NCI-H510A treated with DMSO at 0.1 percent for 48 hours (cell line): ENCODE measurements at places on chromosomes 16 and 17.
A peak's percentile ranks its signal among the peaks of the same experiment; 100 is the strongest.

GRCh38 chr17:72193391-72194106 lies 72.7 kb downstream of the SOX9 start:
- no peak for DNase-seq

- DNase-seq = no peak
These were observed 23.4 kb upstream of the METRNL start for GRCh38 chr17:83055911-83056582.

DNA sequence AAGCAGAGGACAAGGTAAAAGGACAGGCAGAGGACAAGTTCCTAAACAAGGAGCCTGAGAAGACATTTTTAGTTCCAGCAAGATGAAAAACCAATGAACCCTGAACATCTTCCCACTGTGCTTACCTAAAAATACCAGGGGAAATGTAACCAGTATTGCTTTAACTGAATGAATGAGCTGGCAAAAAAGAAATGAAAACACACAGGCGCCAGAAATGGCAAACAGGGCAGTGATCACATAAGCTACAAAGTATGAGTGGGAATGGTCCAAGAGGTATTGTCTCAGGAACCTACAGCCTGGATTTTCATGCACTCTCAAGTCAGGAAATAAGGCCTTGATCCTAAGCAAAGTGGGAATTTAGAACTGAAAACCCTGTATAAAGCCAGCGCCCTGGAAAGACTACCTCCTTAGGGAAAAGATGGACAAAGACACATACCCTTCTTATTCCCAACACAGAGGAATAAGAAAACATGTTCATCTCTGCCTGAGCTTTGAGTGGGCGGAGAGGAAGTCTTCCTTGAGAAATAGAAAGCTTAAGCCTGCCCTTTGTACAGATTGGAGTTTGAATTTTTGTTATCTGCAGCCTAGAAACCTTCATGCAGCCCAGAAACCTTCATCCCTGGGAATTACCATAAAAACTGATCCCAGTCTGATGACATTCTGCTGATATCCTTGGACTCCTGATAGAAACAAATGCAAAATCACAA lies 2.1 kb downstream of the CMTM2 start:
- no peak for DNase-seq

DNA sequence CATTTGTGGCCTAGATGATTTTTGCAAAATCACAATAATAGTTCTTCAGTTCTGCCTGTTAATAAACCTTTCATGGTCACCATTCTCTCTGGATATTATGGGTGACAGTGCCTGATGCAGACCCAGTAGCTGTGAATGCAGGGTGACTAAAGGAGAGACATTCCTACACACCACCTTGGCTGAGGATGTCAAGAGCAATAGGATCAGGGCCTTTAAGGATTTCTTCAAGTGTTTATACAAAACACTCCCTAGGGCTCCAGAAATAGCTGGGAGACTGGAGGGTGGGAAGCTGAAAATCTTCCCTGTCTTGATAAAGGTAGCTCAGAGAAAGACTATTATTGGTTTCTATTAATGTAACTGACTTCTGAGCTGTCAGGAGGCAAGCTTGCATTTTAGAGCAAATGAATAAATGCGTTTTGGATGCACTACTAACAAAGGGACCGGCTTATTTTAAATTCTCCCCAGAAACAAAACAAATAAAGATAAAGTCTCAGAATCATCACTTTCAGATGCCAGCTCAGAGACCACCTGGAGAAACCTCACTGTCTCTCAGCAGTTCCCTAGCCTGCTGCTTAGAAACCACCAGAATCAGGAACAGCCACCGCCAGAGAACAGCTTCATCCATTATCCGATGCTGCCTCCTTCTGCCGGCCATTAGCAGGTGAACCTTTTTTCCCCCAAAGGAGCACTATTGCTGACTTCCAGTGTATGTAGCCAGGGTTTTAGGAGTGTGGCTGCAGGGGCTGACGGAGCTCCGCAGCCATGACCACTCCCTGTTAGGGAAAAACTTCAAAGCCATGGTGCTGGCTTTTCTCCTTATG lies 171.4 kb upstream of the DYNLRB2 start:
- peak; percentile 46 for DNase-seq

DNA sequence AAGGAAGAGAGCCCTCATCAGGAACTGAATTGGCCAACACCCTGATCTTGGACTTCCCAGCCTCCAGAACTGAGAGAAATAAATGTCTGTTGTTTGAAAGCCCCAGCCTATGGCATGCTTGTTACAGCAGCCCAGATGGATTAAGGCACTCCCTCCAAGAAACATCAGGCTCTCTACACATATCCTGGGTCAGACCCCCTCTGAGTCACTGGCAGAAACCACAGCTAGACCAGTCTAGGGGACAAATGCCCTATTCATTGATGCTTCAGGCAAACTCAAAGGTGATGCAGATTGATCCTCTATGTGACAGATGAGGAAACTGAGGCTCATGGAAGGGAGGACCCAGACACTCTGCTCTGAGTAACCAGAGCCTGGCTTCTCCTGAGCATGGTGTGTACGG lies 116.8 kb downstream of the WSCD1 start:
- no peak for DNase-seq

DNA sequence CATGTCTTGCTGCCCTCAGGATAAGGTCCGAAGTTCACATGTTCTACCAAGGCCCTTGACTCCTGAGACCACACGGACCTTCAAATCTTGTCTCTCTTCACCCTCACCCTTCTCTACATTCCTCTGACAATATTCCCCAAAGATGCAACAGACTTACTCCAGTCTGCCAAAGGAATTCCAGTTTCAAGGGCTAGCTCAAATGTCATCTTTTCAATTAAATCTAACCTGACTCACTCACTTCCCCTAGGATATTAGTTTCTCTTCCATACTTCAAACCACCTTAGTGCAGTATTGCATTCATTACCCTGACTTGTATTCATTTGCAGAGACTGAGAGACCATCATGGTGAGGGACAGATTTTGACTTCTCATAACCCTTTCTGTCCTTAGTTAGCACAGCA lies 59.6 kb upstream of the ADCY9 start:
- no peak for DNase-seq

DNA sequence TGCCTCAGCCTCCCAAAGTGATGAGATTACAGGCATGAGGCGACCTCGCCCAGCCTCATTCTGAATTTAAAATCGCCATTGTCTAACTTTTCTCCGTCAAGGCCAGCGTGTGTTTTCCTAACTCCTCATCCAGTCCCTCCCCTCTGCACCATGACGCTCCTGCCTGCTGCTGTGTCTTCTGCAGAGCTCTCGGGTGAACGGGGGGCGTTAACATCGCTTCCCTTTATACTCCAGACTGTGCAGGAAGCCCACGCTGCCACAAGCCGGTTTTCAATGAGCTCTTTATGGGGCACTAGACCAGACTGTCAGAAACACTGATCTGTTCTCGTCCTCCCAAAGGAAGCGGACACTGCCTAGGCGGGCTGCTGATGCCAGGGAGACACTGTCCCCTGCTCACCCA lies 13.2 kb downstream of the AANAT start:
- no peak for DNase-seq

DNA sequence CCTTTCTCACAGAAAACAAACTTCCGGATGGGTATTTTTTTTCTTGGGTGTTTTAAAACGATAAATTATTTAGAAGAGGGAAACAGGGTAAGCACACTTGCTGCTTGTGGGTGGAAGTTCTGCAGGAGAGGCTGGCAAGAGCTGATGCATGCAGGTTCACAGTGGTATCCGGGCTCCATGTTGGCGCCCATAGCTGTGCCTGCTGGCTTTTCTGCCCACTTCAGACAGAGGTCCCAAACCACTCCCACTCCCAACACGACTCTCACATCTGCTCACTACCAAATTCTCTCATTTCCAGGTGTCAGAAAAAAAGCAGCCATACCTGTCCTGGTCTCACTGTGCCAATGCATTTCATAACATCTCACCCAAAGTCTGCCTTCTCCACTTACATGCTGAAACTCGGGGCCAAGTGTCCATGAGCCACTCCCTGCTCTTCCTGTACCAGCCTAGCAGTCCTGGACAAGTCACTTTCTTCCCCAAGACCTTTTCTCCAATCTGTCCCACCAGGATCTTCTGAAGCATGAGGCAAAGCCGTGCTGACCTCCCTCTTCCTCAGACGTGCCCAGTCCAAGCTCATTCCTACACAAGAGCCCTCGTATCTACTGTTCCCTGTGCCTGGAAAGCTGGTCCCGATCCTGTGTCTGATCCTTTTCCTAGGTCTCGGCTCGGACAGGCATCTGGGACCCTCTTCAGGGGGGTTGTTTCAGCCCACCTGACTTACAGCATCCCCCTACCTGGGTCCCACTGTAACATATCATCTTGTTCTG lies 1.5 kb downstream of the CD300LF start:
- no peak for DNase-seq

DNA sequence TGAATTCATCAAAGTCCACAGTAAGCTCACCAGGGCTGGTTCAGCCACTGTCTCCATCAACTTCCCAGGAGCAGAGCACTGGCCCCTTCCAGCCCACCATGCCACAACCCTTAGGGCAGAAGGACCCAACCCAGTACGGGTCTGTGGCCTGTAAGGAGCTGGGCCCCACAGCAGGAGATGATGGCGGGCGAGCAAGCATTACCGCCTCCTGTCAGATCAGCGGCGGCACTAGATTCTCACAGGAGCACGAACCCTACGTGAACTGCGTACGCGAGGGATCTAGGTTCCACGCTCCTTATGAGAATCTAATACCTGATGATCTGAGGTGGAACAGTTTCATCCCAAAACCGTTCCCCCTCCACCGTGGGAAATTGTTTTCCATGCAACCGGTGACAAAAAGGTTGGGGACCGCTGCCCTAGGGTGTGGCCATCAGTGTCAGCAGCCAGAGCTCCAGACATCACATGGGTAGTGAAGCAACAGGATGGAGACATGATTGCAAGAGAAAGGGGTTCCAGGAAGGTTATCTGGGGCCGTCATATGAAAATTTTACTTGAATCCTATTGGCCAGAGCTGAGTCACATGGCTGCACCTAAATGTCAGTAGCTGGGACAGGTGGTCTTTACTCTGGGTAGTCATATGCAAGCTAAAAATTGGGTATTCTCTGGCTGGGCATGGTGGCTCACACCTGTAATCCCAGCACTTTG lies 12.4 kb upstream of the SLC25A19 start:
- no peak for DNase-seq

DNA sequence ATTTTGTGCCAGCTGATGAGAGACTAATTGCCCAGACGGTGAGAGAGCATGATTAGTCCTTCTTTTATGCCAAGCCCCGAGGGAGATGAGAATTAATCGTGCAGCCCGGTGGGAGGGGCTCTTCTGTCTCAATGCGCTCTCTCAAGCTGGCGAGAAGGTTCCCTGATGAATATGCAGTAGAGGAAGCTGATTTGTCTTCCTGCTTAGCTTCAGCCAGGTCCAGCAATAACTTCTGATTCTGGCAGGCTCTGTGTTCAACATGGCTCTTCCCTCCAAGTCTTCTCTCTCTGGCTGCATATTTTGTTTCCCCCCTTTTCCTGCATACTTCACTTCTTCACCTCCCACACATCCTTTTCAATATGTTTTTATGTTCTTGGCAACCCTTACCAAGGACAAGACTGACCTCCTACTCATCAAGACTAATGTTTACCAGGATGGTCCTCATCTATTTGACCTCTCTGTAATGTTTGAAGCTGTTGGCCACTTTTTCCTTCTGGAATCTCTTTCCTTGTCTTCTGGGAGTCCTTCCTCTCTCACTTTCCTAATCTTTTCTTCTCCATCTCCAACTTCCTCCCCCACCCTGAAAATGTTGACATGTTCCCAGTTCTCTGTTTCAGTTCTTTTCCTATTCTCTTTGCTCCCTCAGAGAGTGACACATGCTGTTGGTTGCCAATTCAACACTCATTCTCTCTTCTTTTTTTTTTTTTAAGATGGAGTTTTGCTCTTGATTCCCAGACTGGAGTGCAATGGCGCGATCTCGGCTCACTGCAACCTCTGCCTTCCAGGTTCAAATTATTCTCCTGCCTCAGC lies 33.1 kb downstream of the ARL4D start:
- DNase-seq = no peak

GRCh38 chr17:80616705-80617104 lies 72.1 kb downstream of the RPTOR start:
- DNase-seq = no peak

- no peak for DNase-seq
These were observed 1.8 kb upstream of the VPS4A start for GRCh38 chr16:69309316-69309715.

- peak; percentile 15 for DNase-seq
These were observed 6.0 kb upstream of the CPD start for GRCh38 chr17:30372755-30373154.

DNA sequence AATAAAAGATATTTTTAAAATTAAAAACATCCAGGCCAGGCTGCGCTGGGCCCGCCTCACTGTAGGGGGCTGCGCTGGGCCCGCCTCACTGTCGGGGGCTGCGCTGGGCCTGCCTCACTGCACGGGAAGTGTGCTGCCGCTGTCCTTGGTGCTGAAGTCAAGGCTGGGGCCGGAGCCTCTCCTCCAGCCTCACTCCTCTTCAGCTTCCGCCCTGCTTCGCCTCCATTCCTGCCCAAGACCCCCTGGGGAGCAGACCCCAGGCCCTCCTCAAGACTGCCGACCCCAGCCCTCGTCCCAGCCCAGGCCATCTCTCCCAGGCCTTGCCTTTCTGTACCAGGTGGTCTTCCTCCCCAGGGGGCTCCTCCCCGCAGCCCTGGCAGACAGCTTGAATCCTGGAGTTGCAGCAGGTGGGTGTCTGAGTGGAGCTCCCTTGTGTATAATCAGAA lies 26.2 kb downstream of the ENDOV start:
- DNase-seq = no peak

- DNase-seq = no peak
These were observed 15.9 kb downstream of the LUC7L3 start for GRCh38 chr17:50735287-50735686.

GRCh38 chr17:58538811-58539409 lies 24.5 kb upstream of the MTMR4 start:
- DNase-seq = no peak
